ENCODE measurements at places on chromosomes 1 and 21. TPM values are rescaled to one million over a fixed set of nuclear protein-coding genes. Genes with fewer than 3 reads are reported as not detected.

- peak; percentile 87 for DNase-seq
These were observed at the start of gene ARL8A for GRCh38 chr1:202144402-202145067. ARL8A (minus strand) TSS chr1:202144737; CDS start chr1:202144572, 165 bp downstream.

DNA sequence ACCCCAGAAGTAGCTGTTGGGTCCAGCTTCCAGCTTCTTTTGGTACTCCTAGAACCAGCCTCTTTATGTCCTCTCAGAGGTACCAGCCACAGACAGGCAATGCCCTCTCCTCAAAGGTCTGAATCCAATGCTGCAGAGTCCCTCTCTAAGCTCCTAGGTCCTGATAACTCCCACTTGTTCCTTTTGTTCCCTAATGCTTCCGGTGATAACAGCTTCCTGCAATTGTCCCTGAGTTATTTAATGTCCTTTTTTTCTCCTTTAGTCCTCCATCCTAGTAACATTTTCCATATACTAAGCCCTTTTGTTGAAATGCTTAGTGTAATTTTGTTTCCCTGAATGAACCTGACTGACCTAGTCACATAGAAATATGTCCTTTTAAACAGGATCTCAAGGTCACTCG, 201.7 kb upstream of the BEND5 start:
- no peak for DNase-seq

DNA sequence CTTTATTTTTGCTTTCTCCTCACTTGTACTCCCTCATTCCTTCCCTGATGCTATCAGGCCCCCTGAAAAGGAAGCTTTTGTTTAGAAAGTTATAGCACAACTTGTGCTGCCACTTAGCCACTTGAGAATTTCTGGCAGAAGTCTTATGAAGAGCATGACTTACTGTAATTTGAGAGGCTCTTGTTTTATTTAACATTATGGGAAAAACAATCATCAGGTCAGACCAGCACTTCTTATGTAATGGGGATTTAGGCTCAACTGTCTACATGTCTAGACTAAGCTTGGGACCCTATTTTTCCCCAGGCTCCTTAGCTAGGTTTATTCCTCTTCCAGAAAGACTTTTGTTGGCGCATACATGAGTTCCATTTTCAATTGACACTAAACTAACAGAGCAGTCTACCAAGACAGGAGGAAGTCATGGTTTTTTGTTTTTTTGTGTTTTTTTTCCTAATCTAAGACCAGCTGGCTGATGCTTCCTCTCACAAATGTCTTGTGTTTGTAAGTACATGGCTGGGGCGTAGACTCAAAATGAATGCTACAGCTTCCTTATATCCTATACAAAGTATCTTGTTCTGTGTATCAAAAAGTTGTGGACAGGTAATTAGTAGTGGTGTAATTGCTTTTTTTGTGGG, 31.5 kb downstream of the TNFSF4 start:
- DNase-seq: no peak

DNA sequence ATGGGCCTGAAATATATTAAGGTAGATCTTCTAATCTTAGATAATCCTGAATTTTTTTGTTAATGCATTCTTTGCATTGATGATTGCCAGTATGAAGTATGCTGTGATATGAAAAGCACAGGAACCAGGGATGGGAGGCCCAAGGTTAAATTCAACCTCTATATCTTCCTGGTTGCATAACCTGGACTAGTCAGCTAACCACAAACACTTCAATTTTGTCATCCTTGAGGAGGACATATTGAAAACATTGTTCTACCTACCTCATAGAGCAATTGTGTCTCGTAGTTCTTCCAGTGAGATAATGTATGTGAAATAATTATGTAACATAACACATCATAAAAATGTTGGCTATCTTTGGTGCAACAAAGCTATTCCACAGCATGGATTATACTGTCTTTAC, 25.6 kb downstream of the PDC start:
- DNase-seq: no peak

- no peak for DNase-seq
These were observed 11.6 kb downstream of the GJA5 start for GRCh38 chr1:147748676-147749350.

GRCh38 chr21:25732091-25732760, 2.5 kb downstream of the ATP5PF start:
- no peak for DNase-seq

GRCh38 chr1:111656086-111657017, 36.8 kb downstream of the RAP1A start:
- DNase-seq: no peak

TSSK3 gene
- total RNA-seq: 1.2 TPM

OR10Z1 gene
- not detected for total RNA-seq
